Naive thymus-derived CD8-positive, alpha-beta T cell (primary cell): ENCODE measurements at places on chromosomes 2 and 18. TPM values are rescaled to one million over a fixed set of nuclear protein-coding genes. Genes with fewer than 3 reads are reported as not detected.

Gene CPO
- not detected for total RNA-seq

Gene MC2R
- total RNA-seq, result not detected

Gene GAREM1
- total RNA-seq, result 1.2 TPM

GRCh38 chr2:177900082-177900481, 172.5 kb downstream of the PDE11A start:
- no peak for DNase-seq
- H3K36me3 ChIP-seq, result no peaks in the 10 kb centered on the region
- no peak overlapping the region for H3K4me3 ChIP-seq
- peaks cover 3% of the 10 kb centered on the region for H3K27me3 ChIP-seq
- no peak overlapping the region for H3K27ac ChIP-seq

- no peak for DNase-seq
- peaks cover 7% of the 10 kb centered on the region for H3K36me3 ChIP-seq
- peaks cover 11% of the 10 kb centered on the region for H3K4me1 ChIP-seq
- peaks cover 3% of the 10 kb centered on the region for H3K27me3 ChIP-seq
- no peak overlapping the region for H3K27ac ChIP-seq
These were observed 2.9 kb upstream of the ARPC2 start for GRCh38 chr2:218214116-218214515.
